ENCODE measurements at places on chromosomes 7 and 10.

DNA sequence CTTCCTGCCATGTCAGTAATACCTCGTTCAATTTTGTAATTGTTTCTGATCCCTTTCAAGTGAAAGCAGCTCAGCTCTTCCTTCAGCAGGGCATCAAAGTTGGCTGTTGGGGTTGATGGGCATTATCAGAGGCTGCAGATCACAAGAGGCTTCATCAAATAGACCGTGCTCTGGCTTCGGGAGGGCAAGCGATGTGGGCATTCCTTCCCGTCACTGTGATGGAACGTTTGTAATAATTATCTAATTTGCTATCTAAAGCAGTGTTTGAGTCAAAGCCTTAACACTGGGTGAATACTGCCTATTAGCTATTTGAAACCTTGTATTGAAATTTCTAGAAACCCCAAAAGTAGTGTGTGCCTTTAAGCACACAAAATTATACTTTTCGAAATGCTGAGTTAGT is 170.1 kb downstream of the OTUD1 start:
- no peak for DNase-seq

- no peak for DNase-seq
Observed at GRCh38 chr10:107994621-107995270, 830.2 kb upstream of the SORCS1 start.

- DNase-seq = no peak
Observed at GRCh38 chr10:82572744-82573143, 697.8 kb downstream of the NRG3 start.

DNA sequence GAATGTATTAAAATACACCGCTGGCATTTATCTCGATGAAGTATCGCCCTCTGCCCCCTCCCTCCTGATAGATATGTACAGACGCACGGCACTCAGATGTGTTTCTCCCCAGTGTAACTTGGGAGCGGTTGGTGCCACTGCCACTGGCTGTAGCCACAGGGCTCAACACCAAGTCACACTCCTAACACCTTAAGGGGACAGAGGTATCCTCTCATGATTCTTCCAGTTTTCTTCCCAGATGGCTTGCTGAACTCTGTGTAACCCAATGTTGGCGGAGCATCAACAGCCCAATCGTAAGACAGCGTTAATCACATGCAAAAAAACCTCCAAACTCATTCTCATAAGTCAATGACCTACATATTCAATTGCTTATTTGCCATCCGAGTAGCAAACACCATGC is 35.5 kb downstream of the CTBP2 start:
- DNase-seq = no peak
